H1 (cell line): ENCODE measurements at places on chromosomes 11 and 22.

DNA sequence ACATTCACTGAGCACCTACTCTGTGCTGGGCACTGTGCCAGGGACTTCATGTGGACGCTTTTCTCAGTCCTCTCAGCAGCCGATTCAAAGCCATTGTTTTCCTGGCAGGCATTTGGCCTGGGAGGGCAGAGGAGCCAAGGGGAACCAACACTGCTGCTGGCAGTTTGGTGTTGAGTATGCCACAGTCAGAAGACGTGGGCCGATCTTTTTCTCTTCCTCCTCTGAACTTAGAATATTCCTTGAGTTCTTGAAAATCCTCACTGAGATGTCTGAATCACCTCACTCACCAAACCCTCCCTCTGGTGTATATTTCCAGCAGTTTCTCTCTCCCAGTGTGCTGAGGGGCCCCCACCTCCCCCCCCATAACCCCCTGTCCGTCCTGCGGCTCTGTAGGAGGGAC, 114.5 kb upstream of the CRYBB3 start:
- DNase-seq = no peak

- DNase-seq = no peak
These were observed 484.0 kb downstream of the METTL15 start for GRCh38 chr11:28592141-28592540.

- DNase-seq = no peak
These were observed 29.5 kb upstream of the RRM1 start for GRCh38 chr11:4065086-4065485.

DNA sequence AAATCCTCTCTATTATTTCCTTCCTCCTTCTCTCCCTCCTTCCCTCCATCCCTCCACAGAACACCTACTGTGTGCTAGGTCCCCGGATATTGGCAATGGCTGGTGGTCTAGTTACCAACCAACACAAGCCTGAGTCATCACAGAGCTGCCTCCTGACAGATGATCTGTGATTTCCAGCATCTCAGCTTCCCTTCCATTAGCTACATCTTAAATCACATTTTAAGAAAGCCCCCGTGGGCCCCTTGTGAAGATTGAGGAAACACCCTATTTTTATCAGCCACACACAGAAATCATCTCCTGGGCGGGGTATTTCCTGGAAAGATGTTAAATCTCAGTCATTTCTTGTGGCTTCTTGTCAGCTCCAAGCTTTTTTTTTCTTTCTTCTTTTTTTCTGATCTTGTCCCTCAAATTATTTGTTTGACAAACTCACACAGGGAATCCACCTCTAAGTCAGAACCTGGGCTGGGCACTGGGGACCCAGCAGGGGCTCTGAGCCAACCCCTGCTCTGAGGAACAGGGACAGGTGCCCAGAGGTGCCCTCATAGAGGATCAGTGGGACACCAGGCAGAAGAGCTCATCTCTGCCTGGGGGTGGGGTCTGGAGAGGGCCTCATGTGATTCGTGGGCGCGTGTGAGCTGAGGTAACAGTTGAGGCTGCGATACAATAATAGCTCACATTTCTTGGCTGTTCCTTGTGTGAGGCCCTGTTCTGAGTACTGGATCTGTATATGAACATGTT, 42.4 kb downstream of the CACNA1I start:
- DNase-seq = no peak

DNA sequence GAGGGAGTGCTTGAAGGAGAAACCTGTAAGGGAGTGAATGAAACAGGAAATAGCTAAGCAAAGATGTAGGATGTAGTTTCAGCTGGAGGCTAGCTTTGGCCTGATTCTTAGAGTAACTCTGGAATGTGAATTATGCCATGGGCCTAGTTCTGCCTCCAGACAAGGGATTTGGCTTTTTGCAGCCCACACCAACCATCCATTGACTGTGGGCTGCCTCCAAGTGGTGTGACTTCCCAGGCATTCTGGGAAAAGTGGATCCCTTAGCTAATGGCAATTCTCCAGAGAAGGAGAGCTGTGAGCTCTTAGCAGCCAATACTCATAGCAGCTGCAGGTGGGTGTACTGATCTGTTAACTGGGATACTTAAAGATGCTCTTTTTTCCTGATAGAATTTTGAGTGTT, 2.0 kb upstream of the OR9I1 start:
- DNase-seq = no peak

DNA sequence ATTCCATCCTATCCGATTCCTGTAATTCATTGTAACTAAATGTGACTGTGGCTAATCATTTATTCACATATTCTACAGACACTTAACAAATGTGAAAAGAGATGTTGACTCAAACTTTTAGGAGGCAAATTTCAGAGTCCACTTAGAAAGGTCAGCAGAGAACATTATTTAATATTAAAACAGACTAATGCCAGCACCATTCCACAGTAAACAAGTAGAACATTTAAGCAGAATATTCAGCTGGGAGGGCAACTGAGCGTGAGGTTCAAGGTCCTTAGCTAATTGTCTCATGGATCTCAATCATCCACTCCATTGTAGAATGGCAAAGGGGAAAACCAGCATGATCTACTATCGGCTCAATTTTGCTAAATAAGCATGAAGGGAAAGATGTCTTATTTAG, 5.1 kb upstream of the SLC5A12 start:
- DNase-seq = no peak

- no peak for DNase-seq
These were observed 565 bp downstream of the NUCB2 start for GRCh38 chr11:17277024-17277584.

DNA sequence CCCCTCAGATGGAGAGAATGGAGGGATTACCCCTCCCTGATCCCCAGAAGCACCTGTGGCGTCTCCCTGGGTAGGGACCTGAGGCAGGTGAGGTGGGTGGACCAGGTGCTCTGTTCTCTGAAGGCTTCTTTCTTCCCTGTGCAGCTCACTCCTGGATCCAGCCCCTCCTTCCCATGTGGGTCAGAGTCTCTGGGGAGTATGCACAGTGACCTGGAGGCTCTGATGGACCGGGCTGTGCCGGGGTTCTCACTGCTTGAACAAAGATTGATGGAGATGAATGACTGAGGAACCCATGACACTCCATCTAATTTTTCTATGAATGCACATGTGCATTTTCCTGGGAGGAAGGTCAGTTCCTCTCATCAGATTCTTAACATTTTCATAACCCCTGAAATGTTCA, 78.6 kb upstream of the SHANK2 start:
- DNase-seq = no peak

- no peak for DNase-seq
These were observed 3.6 kb downstream of the CD44 start for GRCh38 chr11:35142481-35143075.

DNA sequence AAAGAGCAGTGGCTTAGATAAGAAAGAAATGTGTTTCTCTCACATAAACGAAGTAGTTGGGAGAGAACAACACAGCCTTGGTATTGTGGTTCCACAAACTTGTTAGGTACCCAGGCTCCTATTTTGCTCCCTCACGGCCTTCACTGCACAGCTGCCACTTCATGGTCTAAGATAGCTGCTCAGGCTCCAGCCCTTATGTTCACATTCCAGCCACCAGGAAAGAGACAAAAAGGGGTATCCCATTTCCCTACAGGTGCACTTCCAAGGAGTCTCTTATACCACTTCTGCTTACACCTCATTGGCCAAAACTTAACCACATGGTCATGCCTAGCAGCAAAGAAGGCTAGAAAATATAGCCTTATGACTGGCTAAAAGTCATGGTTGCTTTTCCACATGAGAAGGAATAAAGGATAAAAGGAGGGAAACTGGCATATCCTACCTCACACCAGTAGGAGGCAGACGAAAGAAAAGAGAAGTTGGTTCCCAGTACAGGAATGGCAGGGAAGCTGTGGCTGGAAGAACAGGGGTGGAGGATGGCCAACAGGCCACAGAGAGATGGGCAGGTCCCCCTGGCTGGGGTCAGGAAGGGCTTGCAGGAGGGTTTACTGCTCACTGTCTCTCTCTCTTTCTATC, 5.4 kb upstream of the HDHD5 start:
- no peak for DNase-seq

- no peak for DNase-seq
These were observed 961 bp downstream of the IPO7 start for GRCh38 chr11:9385327-9385899.

DNA sequence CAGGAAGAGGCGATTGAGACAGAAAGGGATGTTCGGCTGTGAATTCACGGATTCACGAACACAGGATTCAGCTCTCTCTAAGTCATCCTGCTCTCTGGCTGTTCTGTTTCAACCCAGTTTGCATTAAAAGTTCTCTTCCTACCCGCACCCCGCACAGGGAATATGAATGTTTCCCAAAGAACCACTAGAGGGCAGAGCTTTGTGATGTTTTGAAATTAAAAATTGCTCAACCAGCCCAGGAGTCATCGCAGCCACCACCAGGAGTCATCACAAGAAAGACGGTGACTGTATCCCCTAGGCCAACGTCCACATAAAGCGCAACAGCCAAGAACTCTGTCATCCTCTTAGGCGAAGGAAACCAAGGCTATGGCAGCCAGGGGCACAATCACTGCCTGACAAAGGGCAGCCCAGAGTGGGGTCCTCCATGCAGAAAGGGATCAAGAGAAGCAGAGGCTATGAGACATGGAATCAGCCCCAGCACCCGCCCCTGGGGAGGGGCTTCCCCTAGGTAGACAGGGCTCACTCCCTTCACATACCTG, 122.4 kb downstream of the WT1 start:
- peak; percentile 60 for DNase-seq

- DNase-seq = no peak
These were observed 12.7 kb upstream of the RGL4 start for GRCh38 chr22:23678133-23678532.

DNA sequence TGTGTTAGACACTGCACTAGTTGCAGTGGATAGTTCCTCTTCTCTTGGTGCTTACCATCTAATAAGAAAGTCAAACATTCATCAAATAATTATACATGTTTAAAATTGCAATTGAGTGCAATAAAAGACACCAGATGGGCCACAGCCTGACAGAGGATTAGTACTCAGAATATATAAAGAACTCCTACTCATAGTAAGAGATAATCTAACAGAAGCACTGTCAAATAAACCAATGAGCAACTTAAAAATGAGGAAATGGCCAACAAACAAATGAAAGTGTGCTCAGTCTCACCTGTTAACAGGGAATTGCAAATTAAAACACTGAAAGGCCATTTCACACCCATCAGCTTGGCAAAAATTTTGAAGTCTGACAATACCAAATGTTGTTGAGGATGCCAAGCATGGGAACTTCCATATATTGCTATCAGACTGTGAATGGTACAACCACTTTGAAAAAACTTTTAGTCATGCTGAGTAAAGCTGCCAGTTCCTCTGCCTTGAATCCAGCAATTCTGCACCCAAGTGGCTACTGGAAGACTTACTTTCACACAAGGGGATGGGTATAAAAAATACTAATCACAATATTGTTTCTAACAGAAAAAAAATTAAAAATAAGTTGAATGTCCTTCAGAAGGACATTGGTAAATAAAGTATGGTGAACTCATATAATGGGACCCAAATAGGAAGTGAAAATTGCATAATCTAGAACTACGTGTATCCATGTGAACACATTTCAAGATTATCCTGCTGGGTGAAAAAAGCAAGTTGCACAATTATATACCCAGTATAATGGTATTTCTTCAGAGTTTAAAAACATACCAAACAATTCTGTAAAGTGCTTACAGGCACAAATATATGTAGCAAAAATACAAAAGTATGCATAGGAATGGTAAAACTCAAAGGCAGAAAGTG, 41.4 kb upstream of the CREB3L1 start:
- no peak for DNase-seq

DNA sequence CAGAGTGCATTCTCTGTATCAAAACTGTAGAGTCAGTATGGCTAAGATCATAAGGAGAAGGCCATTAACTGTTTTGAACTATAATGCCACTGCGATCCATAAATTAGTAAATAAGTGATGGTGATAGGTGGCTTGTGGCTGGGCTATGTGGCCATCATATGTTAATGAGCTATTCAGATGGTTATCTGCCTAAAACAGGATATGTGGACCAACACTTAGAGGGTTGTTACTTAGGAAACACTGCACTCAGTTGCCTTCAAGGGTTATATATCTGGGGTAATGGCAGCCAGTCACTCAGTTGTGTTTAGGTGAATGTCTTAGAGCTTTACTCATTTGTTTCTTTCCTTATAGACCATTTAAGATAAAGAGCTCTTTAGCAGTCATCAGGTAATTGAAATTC, 66.0 kb downstream of the PPP2R1B start:
- no peak for DNase-seq

GRCh38 chr11:59728913-59729312, 15.3 kb upstream of the OR10V1 start:
- DNase-seq = no peak

DNA sequence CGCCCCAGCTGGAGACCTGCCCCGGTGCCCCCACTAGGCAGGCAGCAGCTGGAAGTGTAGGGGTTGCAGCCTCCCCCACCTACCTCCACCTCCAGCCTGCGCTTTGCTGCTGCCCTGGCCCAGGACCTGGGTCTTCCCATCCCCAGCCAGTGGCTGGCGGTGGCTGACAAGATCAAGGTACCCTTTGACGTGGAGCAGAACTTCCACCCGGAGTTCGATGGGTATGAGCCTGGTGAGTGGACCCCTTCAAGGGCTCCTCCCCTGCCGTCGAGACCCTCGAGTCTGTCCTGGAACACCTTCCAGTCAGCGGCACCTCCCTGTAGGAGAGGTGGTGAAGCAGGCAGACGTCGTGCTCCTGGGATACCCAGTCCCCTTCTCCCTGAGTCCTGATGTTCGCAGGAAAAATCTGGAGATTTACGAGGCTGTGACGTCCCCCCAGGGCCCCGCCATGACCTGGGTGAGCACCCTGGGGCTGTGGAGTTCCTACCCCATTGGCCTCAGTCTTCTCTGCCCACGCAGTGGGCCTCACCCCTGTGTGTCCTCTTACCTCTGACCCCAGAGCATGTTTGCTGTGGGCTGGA, 4.4 kb downstream of the PGGHG start:
- DNase-seq = no peak

- no peak for DNase-seq
These were observed 55.6 kb downstream of the ARHGEF12 start for GRCh38 chr11:120391854-120392253.

DNA sequence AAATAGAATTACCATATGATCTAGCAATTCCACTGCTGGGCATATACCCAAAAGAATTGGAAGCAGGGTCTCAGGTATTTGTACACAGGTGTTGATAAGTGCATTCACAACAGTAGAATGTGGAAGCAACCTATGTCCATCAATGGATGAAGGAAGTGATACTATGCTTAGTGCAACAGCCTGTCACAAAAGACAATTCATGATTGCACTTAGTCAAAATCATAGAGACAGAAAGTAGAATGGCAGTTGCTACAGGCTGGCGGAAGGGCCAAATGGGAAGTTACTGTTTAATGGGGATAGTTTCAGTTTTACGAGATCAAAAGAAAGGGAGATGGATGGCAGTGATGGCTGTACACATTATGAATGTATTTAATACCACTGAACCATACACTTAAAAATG, 42.0 kb downstream of the SGSM3 start:
- no peak for DNase-seq

- DNase-seq = no peak
These were observed 18.9 kb downstream of the PRDM11 start for GRCh38 chr11:45165386-45165785.
